ENCODE measurements at places on chromosomes 1 and 21. TPM values are rescaled to one million over a fixed set of nuclear protein-coding genes. Genes with fewer than 3 reads are reported as not detected.

DNA sequence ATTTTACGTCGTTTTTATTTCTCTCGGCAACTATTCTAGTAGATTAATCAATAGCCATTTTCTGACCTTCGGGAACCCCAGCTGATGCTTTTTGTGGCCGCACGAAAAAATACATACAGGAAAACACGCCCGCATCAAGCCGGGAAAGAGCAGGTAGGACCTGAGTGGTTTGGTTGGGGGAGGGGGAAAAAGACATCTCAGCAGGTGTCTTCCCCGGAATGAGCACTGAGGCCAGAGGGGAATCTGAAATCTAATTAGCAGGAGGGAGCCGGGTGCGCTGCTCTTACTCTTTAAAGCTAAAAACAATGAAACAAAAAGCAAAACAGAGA, 618 bp upstream of the FOXD3 start:
- DNase-seq: no peak

The ANGPTL1 gene
- not detected for total RNA-seq

DNA sequence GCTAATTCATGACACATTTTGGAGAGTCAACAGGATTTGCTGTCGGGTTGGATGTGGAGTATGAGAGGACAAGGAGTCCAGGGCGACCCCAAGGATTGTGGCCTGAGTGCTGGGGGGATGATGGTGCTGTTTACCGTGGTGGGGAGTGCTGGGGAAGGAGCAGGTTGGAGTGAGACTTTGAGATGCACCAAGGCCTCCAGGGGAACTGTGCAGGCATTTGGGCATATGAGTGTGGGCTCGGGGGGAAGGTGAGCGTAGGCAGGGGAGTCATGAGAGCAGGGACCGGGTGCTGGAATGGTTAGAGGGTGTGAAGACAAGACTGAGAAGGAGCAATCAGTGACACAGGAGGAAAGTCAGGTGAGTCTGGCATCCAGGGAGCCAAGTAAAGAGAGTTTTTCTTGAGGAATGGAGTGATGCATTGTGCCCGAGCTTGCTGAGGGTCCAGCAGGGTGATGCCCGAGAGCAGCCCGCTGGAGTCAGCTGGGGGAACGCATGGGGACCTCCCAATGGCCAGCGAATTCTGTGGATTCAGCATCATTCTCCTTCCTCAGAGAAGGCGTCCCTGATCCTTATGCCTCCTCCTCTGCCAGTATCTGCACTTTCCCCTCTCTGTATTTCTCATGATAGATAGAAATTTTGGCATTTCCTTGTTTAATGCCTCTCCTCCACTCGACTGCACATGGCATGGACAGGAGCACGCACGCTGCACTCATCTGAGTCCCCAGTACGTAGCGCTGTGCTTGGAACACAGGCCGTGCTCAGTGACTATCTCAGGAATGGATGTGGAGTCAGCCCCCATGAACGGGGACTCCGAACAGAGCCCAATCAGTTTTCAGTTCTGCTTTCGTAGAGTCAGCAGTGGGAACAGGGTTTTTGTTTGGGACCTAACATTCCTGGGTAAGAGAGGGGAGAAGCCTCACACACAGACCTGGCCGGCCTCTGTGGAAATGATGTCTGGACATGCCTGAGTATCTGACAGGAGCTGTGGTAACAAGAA, 52.1 kb upstream of the ETV3 start:
- DNase-seq: no peak

The NBPF6 gene
- total RNA-seq: not detected

GRCh38 chr1:10979483-10979920, 33.0 kb upstream of the TARDBP start:
- DNase-seq: no peak

GRCh38 chr1:29425631-29426030, 189.3 kb downstream of the PTPRU start:
- no peak for DNase-seq

The SPRR2D gene
- not detected for total RNA-seq

DNA sequence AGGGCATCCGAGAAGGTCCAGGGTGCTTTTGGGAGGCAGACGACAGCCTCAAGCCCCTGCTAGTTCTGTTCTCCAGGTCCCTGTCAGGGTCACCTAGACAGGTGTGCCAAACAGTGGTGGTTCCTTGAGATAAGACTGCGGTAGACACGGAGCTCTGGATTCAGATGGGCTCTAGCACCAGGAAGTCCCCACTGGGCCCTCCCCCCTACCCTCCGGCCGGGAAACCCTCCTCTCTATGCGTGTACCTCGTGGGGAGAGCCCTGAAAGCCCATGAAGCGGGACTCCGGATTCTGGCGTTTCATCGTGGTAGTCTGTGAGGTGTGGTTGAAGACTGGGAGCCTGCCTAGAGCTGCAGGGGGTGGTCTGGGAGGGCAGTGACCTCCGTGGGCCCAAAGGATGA, 2.1 kb upstream of the KCNA2 start:
- DNase-seq: no peak

The CYP4B1 gene
- not detected for total RNA-seq

DNA sequence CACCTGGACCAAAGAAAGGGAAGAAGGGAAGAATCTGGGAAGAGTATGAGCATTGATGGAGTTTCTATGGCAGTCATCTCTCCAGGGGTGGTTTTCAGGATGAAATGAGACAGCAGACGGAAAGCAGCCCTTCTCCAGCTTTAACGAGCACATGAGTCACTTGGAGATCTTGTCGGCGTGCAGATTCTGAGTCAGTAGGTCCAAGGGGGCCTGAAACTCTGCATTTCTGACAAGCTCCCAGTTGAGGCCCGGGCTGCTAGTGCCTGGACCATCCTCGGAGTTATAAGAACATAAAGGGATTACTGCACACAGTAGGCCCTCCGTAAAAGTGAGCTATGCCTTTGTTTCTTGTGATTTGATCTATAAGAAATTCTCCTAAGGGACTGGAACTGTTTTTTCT, 17.6 kb downstream of the HSPG2 start:
- DNase-seq: peak; percentile 75

DNA sequence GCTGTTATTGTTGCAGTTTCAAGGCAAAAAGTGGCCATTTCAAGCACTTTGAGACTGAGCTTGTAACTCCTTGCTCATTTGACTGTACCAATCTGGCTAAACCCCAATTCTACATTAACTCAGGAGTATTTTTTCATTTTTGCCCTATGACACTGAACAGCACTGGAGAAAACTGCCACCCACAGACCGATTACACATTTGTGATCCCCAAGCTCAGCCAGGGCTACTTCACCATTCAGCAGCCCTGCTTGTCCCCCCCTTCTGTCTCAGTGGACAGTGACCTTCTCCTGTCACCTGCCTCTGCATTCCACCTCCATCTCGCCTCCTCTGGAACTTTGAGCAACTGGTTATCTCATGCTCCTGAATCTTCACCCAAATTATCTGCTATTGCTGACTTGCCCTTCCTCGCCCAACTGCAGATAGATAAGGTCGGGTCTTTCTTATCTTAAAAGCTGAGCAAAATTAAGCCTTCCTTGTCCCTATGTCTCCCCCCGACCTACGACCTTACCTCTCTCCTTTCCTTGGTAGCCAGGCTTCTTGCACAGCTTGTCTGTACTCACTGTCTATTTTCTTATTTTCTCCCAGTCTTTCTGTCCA, 25.3 kb downstream of the SPATA46 start:
- DNase-seq: no peak

The KCNJ9 gene
- total RNA-seq: not detected

The REN gene
- not detected for total RNA-seq

DNA sequence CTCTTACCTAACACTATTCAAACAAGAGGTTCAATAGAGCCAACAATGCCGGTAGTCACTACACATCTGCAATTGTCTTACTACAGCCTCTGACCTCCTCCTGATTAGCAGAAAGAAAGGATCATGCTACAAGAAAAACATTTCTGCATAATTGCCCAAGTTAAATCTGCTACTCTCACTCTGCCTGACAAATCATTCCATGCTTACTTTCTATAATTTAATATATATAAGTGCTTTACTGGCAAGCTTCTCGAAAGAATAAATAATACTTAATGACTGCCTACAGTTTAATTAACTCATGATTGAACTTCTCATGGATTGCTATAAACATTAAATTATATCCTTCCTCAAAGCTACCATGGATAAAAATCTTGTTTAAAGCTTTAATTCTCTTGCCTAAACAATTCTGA, 156.0 kb downstream of the SLC45A1 start:
- DNase-seq: no peak

- DNase-seq: no peak
Measured at GRCh38 chr1:13435458-13435857, 25.2 kb downstream of the PRAMEF20 start.

DNA sequence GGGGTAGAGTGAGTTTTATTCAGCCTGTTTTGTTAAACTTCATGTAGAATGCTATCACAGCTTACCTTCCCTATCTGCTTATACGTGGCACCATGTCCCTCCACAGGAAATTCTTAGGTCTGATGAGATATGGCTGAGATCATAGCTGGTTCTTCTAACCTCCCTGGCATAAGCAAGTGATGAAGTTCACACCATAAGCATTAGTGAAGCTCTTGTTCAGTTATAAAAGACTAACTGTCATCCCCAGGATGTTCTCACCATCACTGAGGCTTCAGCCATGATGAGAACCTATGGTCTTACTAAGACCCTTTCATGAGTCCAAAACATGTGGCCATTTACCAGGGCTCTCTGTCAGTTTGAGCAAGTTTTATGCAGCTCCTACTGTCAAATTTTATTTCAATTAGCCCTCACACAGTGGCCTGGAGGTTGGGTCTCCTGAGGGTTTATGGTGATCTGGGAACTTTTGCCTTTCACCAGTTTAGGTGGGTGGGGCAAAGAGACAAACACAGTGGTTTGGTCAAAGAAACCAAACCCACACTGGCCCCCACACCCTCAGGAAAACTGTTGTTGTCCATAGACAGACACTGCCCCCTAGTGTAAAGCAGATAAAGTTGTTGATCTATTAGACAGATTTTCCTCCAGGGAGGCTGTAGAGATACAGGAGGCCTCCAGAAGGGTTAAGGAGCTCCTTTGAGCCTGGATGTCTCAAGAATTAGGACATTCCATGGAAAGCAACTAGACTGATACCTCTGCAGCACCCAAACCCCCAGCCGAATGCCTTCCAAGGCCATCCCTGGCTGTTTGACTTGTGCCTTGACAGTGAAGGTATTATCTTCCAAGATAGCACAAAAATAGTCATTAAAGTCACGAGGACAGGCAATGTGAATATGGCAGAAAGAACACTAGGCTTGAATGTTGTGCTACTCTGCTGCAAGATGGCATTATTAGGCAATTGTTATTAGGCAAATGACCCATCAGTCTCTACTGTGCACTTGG, 5.0 kb downstream of the SLC22A15 start:
- peak; percentile 41 for DNase-seq

DNA sequence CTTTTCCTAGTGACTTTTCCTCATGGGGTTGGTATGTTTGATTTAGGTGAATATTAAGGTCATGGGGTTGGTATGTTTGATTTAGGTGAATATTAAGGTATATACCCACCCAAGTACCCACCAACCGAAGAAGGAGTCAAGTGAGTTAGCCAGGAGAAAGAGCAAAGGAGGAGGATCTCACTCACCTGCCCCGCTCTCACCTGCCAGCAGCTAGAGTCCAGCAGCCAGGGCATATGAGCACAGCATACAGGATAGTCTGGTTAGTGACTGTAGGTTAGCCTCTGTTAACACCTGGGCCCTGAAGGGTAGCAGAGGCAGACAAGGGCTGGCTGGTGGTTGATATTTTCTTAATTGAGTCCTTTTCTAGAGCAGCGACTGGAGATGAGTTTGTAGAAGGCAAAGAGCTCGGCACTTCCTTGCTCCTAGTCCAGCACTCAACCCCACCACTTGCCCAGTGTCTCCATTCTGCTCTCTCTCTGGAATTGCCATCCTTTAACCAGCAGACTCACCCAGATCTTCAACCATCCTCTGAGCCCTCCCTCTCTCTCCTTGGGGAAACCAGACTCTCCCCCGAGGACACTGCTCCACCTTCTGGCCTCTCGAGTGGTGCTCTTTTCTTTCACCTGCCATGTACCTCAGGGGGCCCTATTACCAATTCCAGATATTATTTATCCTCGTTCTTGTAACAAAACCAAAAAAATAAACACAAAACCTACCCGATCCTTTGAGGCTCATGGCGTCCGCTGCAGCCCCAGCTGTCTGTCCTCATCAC, 16.3 kb upstream of the DESI2 start:
- DNase-seq: no peak

DNA sequence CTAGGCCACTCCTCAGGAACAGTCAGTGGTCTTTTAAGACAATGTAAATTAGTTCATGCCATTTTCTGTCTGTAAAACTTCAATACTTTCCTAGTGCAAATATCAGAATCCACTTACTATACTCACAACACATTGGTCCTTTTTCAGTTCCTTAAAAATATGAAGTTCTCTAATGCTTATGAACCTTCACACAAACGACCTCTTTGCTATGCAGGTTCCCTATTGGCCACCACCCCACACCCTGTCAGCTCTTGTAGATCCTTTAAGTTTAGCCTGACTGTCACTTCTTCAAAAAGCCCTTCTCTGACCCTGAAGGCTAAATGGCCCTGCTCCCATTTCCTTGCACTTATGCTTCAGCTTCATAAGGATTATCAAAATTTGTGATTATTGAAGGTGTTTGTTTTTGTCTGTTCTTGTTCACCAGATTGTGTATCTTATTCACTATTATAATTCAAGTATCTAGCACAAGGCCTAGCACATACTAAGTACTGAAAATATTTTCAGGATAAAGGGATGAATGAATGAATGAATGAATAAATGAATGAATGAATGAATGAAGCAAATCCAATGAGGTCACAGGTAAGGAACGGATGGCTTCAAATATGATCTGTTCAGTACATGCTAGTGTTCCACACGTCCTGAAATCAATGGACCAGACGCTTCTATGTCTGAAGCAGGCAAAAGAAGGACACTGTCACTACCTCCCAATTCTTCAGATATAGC, 373.9 kb downstream of the VAV3 start:
- no peak for DNase-seq

- no peak for DNase-seq
Measured at GRCh38 chr1:174875306-174875705, 124.4 kb upstream of the CACYBP start.

GRCh38 chr1:46517932-46518498, 28.4 kb downstream of the DMBX1 start:
- no peak for DNase-seq

The ADGRL4 gene
- not detected for total RNA-seq

GRCh38 chr1:50775740-50776139, 184.3 kb downstream of the FAF1 start:
- no peak for DNase-seq

The RIMKLA gene
- not detected for total RNA-seq

DNA sequence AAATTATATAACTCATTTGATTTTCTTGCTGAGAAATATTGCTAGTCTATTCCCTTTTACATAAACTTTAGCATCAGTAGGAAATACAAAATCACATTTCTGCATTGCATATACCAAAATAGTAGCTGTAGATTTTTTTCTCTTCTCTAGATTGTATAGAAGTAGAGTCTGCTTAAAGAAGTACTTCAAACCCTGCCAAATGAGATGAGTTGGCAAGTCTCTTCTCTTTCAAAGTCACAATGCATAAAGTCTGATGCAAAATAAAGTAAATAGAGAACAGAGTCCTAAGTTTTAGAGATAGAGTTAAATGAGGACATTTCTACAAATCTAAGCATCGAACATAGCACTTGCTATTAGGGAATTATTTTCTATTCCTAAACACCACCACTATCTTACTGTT, 6.4 kb downstream of the PLPPR4 start:
- DNase-seq: no peak

Measured in A172 (cell line).